ENCODE measurements at places on chromosomes 7 and 10.

DNA sequence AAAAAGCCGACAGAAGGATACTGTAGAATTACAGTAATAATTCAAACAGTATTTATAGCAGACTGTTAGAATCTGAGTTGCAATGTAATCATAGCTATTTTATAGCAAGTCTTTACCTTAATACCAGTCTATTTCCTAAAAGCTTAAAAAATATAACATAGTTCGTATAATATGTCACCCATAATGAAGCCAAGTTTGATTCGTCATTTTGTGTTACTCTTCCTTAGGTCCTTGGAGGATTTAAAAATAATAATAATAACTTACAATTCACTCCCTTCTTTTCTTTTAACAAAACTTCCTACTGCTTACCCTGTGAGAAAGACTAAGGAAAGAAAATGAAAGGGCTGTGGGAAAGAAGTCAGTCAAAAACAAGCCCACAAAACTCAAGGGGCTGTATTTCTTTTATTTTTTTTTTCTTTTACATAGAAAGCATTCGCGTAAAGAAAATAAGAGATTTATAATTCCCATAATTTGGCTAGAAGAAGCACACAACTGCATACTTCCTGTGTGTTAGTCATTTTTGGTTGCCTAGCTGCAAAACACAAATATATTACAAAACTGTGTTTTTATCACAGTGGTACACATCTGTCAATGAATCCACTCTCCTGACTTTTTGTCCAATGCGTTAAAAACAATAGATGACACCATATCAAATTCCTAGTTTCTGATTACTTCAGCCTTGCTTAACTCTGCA, 187.2 kb upstream of the CELF2 start:
- no peak for DNase-seq

DNA sequence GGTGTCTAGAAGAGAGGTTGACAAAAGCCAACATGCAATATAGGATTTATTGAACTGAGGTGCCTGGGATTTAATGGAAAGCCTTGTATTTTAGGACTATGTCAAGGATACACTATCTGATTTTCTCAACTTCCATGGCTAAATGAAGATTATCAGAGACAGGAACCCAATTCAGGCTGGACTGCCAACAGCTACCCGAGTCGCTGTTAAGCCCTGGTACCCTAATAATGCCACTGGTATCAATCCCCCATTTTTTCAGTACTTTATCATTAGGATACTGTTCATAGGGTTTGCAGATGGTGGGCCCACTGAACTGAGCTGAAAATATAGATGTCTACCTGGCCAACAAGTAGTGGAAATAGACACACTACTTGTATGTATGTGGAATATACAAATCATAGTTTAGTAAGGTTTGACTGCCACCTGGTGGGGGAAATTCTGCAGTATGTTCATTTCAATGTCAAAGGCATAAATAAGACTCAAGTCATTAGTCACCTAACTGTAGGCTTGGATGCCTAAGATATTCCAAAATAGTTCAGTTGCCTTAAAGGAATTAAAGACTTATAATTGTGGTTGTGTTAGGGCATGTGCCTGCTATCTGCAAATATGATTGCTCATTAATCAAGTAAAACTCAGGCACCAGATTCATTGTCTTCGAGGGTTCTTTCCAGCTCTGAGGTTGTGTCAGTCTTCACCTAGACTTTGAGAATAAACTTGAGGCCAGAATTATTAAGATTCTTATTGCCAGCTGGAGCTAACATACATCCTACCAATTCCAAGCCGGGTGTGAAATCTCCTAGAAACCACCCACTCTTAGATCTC, 34.1 kb upstream of the NOBOX start:
- peak; percentile 11 for DNase-seq

DNA sequence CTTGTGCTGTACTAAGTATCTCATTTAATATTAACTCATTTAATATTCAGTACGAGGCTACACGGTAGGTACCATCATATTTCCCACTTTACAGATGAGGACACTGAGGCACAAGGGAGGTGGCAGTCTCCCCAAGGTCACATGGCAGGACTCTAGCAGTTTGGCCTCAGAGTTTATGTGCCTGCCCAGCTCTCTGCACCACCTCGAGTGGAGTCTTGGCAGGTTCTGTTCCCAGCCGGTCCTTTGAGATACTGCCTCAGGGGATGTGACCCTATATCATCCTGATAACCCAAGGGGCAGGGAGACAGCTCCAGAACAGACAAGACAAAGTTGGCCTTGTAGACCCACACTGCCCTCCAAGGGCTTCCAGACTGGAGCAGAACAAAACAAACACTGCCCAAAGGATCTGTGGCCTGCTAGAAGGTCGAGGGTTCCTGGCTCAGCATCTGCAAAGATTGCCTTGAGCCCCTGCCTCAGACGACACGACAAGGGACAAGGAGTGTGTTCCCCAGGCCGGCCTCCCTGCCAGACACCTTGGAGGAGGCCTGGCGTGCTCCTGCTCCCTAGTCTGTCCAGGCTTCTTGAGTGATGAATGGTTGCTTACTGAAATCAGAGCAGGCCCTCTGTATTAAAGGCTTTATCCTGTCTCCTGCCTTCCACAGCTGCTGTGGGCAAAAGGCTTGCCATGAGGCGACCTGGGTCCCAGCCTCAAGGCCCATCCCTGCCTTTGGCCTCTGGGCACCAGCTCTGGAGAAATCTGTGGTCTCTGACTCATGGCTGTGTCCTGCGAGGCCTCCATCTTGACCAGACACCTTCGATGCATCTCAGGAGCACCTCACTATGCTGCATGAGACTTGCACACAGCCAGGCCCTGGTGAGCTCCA, 3.9 kb upstream of the PWWP2B start:
- DNase-seq: no peak

DNA sequence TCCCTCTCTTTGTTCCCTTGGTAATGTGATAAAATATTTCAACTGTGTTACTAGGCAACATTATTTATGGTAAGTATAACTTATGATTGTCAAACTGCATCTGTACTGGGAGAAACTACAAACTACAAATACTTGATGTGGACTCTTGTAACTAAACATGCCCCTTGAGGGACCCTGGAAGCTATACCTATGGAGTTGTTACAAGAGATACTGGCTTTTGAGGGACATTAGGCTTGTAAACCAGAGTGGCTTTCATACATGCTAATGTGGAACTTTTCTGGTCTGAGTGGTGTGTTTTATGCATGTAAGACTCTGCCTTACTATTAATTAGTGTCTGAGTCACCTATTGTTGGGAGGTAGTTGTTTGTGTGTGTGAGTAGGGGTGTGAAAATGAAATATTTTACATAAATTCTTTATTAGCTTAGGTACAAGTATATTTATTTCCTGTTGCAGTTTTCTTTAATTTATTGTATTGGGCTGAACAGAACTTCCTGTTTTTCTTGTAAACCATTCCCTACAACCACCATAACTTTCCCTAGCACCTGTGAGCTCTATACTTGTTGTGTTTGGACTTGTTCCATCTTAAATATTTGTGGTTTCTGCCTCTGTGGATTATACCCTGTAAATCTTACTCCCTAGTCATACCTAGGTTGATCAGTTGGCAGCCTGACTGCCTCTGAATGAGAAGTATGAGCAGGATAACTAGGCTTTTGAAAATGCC, 49.8 kb downstream of the STK31 start:
- no peak for DNase-seq

GRCh38 chr7:20064974-20065862, 152.0 kb downstream of the MACC1 start:
- DNase-seq: no peak

GRCh38 chr10:130014263-130015074, 50.4 kb upstream of the EBF3 start:
- no peak for DNase-seq

DNA sequence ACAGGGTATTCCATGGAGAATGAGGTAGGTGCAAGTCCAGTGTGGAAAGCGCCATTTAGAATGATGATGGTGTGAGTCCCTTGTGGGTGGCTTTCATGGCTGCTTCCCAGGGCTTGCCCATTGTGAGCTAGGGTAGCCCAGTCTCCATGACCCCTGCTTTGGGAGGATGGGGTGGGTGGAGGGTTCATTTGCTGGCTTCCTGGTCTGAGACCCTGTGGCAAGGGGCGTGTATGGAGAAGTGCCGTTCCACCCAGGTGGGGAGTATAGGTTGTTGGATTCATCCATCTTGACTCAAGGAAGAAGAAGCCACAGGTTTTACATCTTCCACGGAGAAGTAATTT, 27.7 kb downstream of the CCM2 start:
- DNase-seq: no peak

GRCh38 chr10:15745751-15746150, 26.0 kb upstream of the ITGA8 start:
- DNase-seq: no peak

DNA sequence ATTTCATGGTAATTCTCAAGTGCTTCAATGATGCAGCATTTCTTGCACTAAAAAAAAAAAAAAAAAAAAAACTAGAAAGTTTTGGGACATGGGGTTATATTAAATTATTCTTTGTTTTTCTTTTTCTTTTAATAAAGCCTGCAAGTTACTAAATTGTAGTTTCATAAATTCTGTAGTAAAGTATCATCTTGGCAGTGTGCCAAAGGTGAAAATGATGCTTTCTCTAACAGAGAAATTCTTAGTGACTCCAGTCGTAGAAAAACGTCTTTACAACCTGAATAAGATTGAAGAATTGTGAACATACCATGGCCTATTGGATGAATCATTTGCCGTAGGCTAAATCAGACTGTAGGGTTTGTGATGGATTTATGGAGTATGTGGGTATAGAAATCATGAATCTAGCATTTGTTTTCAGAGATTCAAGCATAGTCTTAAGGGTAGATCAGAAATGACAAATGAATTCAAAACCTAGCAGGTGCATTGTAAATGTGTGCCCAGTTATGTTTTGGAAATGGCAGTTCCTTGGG, 27.1 kb downstream of the RBM17 start:
- DNase-seq: no peak

- no peak for DNase-seq
Measured at GRCh38 chr10:87765666-87766376, 52.2 kb downstream of the ATAD1 start.

DNA sequence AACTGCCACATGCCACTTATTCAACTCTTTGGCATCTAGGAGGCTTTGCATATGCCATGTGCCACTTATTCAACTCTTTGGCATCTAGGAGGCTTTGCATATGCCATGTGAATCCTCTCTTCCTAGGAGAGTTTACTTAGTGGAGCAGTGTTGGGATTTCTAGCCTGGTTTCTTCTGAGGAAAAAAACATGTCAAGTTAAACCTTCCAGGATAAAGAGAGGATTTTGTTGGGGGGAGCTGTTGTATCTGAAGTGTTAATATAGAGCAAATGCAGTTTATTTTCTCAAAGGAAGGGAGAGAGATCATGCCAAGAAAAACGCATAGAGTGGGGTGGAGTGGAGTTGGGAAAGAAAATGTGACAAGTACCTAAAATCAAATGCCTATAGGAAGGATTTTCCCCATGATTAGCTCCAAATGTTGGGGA, 91.5 kb downstream of the MCU start:
- DNase-seq: no peak

DNA sequence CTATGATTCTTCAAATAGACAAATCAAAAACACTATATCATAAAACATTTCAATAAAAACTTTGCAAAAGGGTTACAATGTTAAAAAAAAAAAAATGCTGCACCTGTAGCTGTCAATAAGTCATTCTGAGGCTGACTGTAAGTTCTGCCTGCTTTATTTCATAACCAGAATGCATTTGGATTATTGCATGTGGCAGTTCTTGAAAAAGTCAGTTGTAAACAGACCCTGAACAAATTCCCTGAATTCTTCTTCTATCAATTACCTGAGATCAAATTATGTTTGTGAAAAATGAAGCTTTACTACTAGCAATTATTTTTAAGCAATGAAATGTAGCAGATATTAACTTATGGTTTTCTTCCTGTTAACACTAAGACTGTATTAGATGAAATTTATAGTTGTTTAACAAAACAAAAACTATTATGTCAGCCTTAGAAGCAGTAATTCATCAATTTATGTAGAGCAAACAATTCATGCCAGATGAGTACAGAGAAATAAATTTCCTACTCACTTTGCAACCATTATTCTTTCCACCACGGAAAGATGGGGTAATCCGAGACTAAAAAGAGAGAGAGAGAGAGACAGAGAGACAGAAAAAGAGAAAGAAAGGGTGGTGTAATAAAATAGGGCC, 107.8 kb downstream of the SFMBT2 start:
- DNase-seq: no peak

DNA sequence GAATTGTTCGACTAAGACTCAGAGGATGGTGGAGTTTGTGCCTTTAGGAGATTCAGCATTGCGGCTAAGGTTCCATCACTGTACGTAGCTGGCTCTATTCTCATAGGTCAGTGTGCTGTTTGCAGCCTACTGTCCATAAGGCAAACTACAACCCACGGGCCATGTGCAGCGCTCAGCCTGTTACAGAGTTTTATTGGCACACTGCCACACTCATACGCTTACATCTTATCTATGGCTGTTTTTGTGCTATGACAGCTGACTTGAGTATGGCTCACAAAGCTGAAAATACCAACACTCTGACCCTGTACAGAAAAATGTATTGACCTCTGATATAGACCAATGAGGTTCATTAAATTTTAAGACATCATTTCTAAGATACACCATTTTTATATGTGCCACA, 114.5 kb downstream of the ARID5B start:
- DNase-seq: no peak

DNA sequence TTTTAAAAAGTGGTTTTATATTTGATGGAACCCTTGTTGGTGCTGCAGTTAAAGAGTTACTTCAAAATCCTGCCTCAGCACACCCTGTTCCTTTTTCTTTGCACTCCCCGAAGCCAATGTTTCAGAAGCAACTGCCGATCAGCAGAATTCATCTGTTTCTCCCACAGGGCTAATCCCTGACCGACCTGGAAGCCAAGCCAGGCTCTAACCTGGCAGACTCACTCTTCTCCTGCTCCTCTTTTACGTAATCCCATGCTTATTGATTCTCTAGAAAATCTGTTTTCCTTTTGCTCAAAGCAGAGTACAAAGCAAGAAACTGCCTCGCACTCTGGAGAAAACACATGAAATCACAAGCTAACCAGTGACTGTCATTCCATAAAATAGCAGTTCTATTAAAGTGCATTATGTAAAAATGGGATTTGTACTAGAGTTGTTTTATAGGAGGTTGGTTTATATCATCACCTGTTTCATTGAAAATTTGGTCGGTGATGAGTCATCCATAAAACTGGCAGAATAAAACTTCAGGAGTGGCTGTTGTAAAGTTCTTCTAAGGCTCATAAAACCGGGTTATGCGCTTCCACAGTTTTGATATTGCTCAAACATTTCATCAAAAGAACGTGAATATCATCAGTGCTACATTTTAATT, 99.9 kb downstream of the CNTNAP2 start:
- no peak for DNase-seq
